ENCODE measurements at places on chromosomes 5 and 9.

- DNase-seq = no peak
These were observed 35.2 kb downstream of the COL27A1 start for GRCh38 chr9:114190563-114190905.

DNA sequence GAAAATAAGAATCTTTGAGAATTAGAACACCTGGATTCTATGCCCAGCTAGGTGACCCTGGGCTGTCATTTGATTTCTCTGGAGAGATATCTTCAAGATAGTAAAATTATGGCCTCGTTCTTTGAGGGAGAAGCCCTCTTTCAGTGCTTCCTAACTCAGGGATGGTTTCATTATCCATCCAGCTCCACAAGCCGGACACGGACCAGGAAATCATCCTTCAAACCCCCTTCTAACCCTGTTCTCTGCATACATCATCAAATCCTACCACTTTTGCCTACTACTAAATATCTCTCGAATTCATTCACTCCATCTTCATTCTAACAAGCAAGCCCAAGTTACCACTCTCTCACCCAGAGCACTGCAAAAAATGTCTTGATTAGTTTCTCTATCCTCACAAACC is 57.2 kb downstream of the MAPKAP1 start:
- DNase-seq = no peak

- no peak for DNase-seq
These were observed 34.2 kb upstream of the BNC2 start for GRCh38 chr9:16904655-16905054.

GRCh38 chr5:39794513-39795210 is 369.9 kb upstream of the DAB2 start:
- DNase-seq = no peak

- peak; percentile 13 for DNase-seq
These were observed 26.3 kb downstream of the SPZ1 start for GRCh38 chr5:80346055-80346454.

- peak; percentile 80 for DNase-seq
These were observed 156.8 kb downstream of the MACROH2A1 start for GRCh38 chr5:135242021-135242865.

GRCh38 chr5:10275991-10276390 is 25.9 kb downstream of the CCT5 start:
- no peak for DNase-seq

DNA sequence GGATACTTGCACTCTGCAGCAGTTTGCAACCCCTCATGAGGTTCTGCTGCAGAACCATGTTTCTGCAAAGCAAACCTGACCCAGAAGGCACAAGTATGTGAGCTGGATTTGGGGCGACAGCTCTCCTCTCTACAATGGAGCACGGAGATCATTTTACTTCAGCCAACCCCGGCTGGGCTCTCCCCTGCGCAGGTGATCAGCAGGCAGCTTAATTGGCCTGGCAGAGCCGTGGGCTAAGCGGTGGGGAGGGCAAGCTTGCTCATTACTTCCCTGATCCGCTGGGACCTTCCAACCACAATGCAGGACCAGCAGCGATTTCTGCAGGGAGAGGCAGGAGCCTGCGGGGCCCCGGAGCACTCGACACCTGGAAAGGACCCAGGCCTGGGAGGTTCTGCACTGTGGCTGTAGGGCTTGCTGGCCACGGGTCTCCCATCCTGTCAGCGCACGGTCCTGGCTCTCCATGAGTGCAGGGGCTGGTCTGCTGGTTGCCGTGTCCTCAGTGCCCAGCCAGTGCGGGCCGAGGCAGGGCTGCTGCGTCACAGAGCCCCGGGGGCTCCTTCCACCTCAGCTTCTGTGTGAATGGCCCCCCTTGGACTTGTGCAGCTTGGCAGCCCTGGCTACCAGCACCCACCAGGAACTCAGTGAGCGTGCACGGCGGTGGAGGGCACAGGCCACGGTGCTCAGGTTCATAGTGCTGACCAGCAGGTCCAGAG is 51.8 kb upstream of the RAPGEF1 start:
- no peak for DNase-seq

DNA sequence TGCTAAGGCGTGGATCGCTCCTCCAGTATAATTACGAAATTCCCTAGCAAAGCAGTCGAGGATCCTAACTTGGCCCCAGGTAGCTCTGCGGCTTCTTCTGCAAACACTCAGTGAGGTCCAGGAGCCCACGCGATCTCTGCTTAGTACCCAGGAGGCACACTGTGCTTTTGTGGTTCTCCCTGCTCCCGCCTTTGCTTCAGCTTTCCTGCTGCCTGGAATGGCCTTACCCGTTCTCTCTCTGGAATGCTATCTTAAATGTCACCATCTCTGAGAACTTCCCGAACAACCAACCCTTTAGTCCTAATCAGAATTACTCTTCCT is 639 bp downstream of the INVS start:
- no peak for DNase-seq

Data from 8988T (cell line).